ENCODE measurements at places on chromosomes 1 and 21.

GRCh38 chr1:154081386-154082126 is 73.3 kb downstream of the NUP210L start:
- DNase-seq, result no peak

- DNase-seq, result peak; percentile 79
Measured at GRCh38 chr1:180230791-180231505, 884 bp downstream of the LHX4 start.

DNA sequence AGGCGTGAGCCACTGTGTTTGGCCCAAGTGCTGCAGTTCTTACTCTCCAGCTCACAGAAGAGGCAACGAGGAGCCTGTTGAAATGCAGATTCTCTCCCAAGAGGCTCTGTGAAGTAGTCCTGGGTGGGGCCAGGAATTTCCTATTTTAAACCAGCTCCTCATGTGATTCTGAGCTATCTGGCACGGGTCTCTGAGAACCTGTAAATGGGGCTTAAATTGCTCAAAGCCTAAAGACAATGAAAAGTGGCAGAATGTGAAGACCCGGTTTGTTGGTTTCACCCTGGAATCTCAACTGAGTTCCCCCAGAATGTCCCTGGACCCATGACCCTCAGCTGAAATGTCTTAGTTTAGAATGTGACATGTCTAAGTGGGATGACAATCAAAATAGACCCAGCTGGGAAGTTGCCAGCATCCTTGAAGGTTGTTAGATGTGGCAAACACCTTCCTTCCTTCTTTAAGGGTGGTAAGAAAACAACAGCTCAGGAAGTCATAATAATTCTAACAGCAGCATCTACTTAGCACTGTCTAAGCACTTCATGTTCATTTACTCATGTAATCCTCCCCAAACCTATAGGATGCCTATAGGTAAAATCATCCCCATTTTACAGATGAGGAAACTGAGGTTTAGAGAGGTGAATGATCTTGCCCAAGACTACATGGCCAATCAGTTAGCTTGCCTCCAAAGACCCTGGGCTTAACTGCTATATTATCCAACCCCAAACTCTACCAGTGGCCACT is 20.9 kb upstream of the ATP5PO start:
- peak; percentile 36 for DNase-seq

DNA sequence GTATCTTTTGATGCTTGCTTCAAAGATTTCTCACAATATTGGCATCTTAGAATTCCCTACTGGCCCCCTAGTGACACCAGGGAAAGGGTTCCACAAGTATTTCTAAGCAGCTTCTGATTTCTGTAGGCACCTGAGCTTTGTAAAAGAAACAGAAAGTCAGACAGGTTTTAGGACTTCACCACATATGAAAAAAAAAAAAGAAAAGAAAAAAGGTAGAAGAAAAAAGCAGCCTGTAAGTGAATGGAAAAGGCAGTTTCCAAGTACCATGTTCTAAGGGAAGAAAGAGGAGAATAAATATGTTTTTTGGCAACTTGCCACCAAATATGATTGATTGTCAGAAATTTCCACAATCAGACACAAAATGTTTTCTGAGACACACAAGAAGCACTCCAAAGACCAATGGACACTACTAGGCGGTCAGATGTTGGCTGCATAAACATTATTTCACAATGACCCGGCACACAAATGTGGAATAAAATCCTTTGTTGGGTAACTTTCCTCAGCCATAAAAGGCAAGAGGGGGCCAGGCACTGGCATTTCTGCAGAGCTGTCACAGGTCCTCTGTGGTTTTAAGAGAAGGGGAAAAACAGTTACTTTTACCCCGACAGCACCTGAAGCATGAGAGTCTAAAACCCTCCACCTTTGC is 12.7 kb upstream of the CPLANE2 start:
- peak; percentile 85 for DNase-seq

- no peak for DNase-seq
Measured at GRCh38 chr1:40870135-40870728, 8.1 kb upstream of the CITED4 start.

Measured in GM03348 (cell line).